Fibroblast of lung (primary cell): ENCODE measurements at places on chromosomes 16 and 17.

GRCh38 chr17:76379275-76379641 is 5.2 kb upstream of the SPHK1 start:
- DNase-seq = no peak

GRCh38 chr17:76145231-76146052 is 4.4 kb upstream of the FOXJ1 start:
- no peak for DNase-seq

DNA sequence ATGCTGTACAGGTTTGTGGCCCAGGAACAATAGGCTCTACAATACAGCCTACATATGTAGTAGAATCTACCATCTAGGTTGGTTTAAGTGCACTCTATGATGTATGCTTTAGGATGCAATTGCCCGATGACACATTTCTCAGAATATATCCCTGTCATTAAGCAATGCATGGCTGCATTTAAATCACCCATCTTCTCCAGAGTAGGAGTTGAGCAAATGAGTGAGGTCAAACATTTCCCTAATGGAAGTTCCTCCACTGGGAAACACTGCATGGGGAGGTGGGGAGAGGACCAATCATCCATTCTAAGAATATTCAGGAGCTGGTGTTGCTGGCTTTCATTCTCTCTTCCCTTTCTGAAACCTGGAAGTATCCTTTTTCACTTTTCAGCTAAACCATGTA is 2.0 kb upstream of the PCTP start:
- DNase-seq = no peak

GRCh38 chr16:1981398-1981836 is at the start of gene NOXO1:
NOXO1 (minus strand) TSS chr16:1981469; CDS start chr16:1981179, 290 bp downstream.
- DNase-seq = no peak

- DNase-seq = no peak
Measured at GRCh38 chr16:50994995-50995394, 156.1 kb downstream of the SALL1 start.

- no peak for DNase-seq
Measured at GRCh38 chr17:916315-916714, 63.3 kb downstream of the NXN start.

DNA sequence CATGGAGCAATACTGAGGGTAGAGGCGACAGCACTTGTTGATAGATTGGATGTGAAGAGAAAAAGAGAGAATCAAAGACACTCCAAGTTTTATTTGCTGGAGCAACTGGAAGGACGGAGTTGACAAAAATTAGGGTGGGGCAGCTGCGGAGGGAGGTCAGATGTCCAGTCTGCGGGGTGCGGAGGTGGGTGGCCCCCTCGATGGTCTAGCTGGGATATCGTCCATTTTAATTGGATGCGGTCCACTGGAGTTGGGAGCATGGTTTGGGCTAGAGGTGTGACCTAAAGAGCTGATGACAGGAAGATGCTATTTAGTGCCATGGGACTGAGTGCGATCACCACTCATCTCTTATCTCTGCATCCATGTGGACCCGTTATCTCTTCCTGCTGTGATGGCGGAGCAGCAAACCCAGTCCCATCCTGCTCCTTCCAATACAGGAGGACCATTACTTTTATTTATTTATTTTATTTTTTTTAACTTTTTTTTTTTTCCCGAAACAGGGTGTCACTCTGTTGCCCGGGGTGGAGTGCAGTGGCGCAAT is 48.3 kb upstream of the CBX4 start:
- DNase-seq = no peak

- peak; percentile 53 for DNase-seq
Measured at GRCh38 chr17:32783602-32784001, 93.3 kb downstream of the MYO1D start.

- DNase-seq = no peak
Measured at GRCh38 chr16:24367186-24367710, 111.1 kb downstream of the CACNG3 start.

DNA sequence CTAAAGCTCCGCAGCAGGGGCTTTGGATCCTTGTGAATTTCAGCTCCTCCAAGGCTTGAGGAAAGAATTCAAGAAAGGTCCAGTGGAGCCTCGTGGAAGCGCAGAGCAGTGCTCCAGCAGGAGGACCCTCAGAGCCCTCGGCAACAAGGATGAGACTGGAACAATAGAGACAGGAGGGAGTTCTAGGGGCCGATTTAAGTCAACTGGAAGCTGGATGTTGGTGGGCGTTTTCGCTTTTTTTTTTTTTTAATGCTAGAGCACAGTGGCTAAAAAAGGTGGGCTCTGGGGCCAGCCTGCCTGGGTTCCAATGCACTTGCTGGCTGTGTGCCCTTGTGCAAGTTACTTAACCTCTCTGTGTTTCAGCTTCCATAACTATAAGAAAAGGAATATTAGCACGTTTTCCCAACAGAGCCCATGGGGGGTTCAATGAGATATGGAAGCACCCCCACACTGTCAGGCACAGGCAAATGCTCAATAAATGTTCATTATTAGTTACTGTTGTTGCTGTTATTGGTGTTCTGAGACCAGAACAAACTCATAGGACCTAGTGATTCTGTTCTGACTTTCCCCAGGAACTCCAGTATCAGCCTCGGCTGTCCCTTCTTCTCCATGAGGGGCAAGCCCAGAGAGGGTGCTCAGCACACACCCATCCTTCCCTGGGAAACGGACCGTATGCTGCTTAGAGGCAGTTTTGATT is 5.3 kb upstream of the CBX8 start:
- no peak for DNase-seq

DNA sequence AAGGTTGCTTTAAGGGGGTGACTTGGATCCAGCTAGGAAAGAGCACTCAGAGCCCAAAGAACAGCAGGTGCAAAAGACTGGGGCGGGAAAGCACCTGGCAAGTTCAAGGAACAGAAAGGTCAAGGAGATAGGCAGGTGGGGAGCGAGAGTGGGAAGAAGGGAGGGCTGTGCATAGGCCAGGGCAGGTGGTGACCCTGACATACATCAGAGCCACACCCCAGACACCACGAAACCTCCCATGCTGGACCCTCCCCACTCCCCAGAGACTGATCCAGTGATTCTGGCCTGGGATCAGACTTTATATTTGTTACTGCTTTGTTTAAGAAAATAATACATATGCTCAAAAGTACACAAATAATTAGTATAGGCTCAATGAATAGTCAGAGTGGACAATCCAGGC is 48.5 kb upstream of the RBFOX3 start:
- DNase-seq = no peak

GRCh38 chr17:73371285-73371684 is 59.5 kb upstream of the CDC42EP4 start:
- DNase-seq = peak; percentile 92

GRCh38 chr17:30273373-30273772 is 18.4 kb downstream of the BLMH start:
- peak; percentile 20 for DNase-seq

DNA sequence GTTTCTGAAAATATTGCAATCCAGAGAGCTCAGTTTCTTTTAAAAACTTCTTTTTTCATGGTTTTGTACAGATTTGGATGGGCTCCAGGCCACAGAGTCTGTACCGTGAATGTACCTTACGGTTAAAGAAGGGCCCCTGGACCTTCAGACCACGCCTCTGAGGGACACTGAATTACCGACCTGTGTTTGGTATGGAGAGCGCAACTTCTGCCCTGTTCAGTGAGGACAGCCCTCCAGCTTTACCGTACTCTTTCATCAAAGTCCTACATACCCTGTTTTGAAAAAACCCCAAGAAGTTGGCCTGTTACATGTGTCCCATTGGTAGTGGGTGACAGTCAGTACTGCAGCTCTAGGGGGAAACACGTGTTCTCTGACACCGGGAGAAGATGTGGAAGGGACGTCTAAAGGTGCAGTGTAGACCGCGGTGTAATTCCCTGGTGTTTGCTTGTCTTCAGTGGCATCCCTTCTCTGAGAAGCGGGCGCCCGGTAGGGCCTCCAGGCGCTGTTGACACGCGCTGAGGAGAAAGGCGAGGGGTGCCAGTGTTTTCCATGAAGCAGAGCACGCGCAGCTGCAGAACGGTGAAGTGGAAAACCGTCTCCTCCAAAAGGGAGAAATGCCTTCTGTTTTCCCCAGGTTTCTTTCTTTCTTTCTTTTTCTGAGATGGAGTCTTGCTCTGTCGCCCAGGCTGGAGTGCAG is 6.2 kb downstream of the PGS1 start:
- DNase-seq = no peak

- DNase-seq = no peak
Measured at GRCh38 chr16:11290102-11290893, 9.2 kb upstream of the PRM1 start.

- no peak for DNase-seq
Measured at GRCh38 chr17:77749321-77749751, 209.2 kb upstream of the TNRC6C start.

- no peak for DNase-seq
Measured at GRCh38 chr17:27633312-27634025, 2.5 kb downstream of the LGALS9 start.

- no peak for DNase-seq
Measured at GRCh38 chr17:1939981-1940809, 84.9 kb downstream of the RTN4RL1 start.

GRCh38 chr16:77404775-77405174 is 30.1 kb downstream of the ADAMTS18 start:
- DNase-seq = no peak

DNA sequence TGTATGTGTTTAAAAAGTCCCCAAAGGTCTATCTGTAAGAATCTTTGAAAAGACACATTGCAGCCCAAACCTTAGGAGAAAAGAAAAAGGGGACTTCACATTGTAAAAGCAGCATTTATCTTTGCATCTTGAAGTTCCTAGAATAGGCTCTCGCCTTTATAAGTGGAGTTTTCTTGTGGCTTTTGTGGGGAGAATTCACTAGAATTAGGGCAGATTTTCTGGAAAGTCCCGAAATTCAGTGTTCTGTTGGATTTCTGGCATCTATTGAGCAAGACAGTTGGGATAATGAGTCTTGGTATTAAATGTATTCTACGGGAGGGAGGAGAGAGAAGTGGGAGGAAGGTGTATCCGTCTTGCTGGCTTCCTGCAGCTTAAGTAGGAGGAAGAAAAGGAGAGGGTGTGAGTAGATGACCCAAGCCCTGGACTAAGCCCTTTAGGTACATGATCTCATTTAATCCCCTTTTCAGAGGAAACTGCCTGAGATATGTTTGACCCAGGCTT is 62.6 kb downstream of the PRKCA start:
- peak; percentile 33 for DNase-seq

DNA sequence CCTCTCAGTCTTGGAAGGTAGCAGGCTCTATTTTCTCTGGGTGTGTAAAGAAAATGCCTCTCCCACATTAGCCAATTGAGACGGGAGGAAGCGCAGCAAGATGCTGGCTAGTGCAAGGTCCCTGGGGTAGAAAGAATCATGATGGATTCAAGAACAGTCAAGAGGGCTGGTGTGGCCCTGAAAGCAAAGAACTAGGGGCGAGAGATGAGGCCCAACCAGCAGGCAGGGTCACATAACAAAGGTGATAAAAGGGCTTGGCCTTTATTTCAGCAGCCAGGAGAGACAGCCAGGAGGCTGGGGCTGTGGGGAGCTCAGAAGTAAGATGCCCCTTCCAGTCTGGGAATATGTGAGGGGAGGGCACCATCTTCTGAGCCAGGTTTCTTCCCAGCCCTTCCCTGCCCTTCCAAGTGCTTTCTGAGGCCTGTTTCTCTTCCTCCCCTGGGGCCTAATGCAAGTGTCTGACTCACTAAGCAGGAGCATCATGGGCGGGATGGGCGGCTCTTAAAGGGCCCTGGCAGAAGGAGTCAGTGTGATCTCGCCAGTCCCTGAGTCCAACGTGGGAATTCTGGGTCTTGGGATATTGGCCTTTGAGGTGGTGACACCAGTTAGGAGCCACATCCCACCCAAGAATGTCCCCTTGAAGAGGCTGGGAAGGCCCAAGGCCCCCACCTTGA is 3.9 kb upstream of the NLRC5 start:
- peak; percentile 88 for DNase-seq

- no peak for DNase-seq
Measured at GRCh38 chr17:49459401-49459984, 35.6 kb upstream of the NGFR start.

DNA sequence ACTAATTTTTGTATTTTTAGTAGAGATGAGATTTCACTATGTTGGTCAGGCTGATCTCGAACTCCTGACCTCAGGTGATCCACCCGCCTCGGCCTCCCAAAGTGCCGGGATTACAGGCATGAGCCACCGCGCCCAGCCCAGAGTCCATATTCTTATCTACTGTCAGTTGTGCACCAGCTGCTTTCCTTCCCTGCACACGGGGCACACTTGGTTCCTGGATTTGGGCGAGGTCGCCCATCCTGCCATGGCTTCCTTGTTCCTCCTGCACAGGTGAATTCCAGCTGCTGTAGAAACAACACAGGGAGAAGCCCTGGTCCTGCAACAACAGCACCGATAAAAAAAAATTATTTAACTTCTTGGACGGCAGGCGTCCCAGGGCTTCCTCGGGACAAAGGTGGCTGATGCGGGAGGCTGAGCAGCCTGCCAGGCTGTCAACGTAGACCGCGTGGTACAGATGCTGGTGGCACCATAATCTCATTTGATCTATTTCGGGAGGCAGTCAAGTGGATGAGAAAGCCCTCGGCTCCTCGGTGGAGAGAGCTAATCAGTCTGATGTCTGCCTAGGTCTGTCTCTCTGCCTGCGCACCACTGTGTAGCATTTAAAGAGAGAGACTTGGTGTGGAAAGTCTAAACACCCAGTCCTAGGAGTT is 19.1 kb downstream of the RGS9 start:
- DNase-seq = no peak

DNA sequence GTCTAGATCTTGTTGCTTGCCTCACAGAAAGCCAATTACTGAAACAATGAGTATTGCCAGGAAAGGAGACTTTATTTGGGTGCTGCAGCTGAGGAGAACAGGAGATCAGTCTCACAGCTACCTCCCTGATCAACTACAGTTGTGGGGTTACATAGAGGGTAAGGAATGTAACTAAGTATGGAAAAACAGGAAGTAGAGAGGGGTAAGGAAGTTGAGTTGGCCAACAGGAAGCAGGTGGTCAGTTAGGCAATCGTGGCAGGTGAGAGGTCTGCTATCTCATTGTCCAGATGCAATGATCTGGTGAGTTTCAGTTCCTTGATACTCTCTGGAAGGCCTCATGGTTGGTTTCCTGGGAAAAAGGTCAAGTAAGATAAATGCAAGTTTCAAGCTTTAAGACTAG is 333.1 kb upstream of the GOT2 start:
- no peak for DNase-seq

DNA sequence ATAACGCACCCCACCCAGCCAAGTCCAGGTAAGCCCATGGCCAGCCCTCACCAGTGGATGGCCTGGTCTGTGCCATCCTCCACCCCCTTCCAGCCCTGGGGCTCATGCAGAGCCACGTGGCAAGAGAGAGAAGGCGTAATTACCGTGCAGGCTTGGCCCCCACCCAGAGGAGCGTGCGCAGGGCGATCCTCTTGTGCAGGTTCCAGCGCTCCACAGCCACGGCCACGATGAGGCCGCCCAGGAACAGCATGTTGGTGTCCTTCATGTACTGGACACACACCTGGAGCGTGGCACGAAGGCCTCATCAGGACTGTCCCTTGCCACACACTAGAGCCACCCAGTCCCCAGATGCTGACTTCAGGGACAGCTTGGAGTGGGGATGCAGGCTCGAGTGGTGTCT is 6.7 kb downstream of the SLC13A5 start:
- DNase-seq = no peak

- no peak for DNase-seq
Measured at GRCh38 chr16:53534206-53534605, 31.2 kb upstream of the AKTIP start.

GRCh38 chr16:73186752-73187601 is 139.0 kb upstream of the ZFHX3 start:
- no peak for DNase-seq

- no peak for DNase-seq
Measured at GRCh38 chr16:54422159-54422558, 135.6 kb upstream of the IRX3 start.

- DNase-seq = no peak
Measured at GRCh38 chr16:88601313-88602036, 31.3 kb downstream of the ZC3H18 start.
